ENCODE measurements at places on chromosomes 11 and 22.
A peak's percentile ranks its signal among the peaks of the same experiment; 100 is the strongest.

DNA sequence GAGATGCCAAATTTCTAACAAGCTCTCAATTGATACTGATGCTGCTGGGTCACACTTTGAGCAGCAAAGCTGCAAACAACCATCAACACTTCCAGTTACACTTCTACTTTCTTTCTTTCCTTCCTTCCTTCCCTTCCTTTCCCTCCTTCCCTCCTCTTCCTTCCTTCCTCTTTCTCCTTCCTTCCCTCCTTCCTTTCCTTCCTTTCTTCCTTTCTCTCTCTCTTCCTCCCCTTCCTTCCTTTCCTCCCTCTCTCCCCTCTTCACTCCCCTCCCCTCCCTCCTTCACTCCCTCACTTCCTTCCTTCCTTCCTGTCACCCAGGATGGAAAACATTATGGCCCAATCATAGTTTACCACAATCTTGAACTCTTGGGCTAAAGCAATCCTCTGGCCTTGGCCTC is 33.0 kb upstream of the PIK3C2A start:
- no peak for DNase-seq

DNA sequence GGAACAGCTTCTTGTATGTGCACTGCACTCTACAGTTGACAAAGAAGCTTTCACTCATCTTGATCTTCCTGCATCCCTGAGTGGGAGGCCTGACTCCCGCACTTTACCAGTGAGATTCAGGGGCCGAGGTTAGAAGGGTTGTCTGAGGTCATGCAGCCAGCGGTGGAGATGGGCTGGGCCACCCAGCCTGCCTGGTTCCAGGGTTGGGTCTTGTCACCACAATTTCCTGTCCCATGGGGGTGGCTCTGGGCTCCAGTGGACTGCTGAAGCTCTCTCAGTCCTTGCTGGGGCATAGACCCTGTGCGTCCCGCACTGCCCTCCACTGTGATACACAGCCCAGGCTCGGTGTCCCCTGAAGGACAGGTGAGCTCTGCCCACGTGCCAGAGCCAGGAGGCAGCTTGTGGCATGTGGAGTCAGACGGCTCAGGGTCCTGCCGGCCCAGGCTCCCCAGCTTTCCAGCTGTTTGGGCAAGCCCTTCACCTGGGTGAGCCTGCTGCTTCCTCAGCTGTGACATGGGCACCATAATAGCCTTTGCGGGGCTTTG is 6.9 kb upstream of the MYO7A start:
- DNase-seq: no peak

GRCh38 chr22:49255741-49256318 is 571.8 kb downstream of the BRD1 start:
- no peak for DNase-seq

- DNase-seq: no peak
These were observed 17.8 kb downstream of the CHORDC1 start for GRCh38 chr11:90204832-90205646.

DNA sequence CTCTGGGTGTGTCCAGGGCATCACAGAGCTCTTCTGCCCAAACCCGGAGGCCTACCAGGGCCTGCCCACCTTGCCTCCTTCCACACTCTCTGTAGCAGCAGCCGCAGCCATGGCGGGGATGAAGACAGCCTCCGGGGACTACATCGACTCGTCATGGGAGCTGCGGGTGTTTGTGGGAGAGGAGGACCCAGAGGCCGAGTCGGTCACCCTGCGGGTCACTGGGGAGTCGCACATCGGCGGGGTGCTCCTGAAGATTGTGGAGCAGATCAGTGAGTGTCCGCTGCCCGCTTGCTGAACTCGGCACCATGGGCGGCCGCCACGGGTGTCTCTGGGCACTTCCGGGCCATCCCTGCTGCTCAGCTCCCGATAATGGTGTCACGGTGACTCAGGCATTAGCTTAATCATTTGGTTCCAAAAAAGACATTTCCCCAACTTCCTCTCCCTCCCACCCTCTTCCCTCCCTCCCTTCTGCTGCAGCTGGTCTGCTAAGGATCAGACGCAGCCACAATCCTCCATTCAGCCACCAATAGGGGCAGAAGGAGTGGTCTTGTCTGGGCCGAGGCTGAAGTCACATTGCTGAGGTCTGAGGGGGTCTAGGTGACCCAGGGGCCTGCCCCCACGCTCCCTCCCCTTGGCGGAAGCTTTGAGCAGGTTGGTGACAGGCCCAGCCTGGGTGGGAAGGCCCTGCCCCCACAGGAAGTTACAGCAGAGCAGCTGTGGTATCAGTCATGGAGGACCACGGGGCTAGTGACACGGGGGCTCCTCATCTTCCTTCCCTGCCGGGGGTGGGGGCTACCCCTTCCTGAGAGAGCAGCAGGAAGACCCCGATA is 950 bp downstream of the FERMT3 start:
- peak; percentile 57 for DNase-seq
